ENCODE measurements at places on chromosomes 16 and 17.

GRCh38 chr16:49486400-49486799, 112.8 kb downstream of the C16orf78 start:
- no peak for DNase-seq

- peak; percentile 88 for DNase-seq
These were observed 26.1 kb upstream of the ABCA8 start for GRCh38 chr17:68981288-68981687.

GRCh38 chr17:44518032-44518431, 14.8 kb upstream of the GPATCH8 start:
- no peak for DNase-seq

GRCh38 chr17:4536742-4537411, 18.3 kb downstream of the MYBBP1A start:
- peak; percentile 65 for DNase-seq

DNA sequence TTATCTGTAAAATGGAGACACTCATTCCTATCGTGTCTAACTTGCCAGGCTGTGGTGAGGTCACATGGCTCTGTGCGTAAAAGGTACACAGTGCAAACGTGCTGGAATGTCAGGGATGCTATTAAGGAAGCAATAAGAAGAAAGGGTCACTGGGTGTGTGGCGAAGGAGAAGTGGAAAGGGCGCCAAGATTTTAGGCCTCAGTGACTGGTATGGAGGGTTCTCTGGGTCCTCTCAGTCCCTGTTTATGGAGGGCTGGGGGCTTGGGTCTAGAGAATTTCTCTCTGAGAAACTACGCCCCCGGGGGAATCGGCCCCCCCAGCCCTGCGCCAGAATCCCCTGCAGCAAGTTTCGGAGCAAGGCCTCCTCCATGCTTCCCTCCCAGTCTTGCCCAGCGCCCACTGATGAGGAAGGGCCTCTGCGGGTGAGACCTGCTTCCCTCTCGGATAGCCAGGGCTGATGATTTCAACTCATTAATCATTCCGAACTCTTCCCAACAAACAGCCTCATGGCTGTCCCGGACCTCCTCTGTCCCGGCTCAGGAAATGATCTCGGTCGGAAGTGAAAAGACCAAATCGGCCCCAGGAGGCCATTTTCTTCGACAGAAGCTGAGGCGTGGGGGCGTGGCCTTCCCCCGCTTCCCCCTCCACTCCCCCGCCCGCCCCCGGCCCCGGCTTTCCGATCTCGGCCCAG, 1.2 kb upstream of the HEXIM1 start:
- DNase-seq: peak; percentile 80

DNA sequence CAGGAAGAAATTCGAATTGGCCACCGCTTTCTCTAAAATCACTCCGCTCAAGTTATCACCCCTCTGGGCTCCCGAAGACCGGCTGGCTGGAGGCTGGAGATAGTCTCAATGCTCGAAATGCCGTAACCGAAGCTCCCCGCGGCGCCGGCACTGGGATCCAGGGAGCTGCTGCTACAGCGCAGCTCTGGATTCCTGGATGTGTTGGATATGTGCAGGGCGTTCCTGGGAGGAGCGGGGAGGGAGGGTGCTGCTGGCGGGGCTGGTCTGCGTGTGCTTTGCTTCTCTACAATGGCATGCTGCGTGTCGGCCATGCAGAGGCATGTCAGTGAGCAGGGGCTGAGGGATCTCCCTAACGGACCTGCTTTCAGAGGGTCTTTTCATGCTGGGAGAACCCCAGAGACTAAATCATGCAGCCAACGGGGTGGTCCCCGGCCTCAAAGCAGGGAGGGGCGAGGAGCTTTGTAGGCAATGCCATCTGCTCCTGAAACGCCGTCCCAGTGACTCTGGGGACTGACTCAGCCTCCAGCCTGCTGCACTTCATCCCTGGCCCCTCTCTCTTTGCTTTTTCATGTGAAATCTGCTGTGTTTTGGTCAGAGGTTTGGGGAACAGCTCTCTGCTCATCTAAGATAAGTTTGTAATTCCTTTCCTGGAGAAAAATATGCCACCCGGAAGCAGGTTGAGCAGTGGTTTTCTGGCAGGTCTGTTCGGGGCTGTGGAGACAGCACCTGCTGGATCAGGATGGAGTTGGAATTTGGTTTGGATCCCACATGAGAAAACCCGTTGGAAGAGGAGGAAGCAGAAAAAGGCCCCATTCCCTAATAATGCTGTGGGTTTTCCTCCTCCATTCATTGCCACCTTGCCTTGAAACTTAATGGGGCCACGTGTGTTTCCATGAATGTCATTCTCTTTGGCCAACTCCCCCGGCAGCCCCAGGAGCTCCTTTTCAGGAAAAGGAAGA, 311.4 kb downstream of the SEC14L1 start:
- DNase-seq: no peak

Measured in MV-4-11 (cell line).